ENCODE measurements at places on chromosomes 12 and 14.

- DNase-seq, result no peak
These were observed 11.4 kb downstream of the AKT1 start for GRCh38 chr14:104784218-104784568.

GRCh38 chr14:27688841-27689444 lies 1077.6 kb upstream of the FOXG1 start:
- DNase-seq, result no peak

- DNase-seq, result peak; percentile 9
These were observed 56.3 kb downstream of the PLXNC1 start for GRCh38 chr12:94204499-94205247.

DNA sequence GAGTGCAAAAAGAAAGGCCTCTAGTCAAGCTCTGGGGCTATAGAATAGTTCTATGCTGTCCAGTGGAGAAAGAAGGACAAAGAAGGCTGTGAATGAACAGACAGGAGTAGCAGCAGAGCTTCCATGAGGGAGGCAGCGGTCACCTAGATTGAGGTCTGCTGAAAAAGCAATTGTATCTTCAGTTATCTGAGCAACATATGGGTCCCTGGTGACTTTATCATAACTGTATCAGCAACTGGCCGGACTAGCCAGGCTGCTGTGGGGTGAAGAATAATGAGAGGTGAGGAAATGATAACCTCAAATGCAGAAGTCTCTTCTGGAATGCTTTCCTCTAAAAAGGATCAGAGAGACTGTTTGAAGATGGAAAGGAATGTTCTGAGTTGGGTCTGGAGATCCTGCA lies 971.3 kb upstream of the TMEM132C start:
- DNase-seq, result no peak

- no peak for DNase-seq
These were observed 26.5 kb upstream of the CORO1C start for GRCh38 chr12:108757856-108758255.

DNA sequence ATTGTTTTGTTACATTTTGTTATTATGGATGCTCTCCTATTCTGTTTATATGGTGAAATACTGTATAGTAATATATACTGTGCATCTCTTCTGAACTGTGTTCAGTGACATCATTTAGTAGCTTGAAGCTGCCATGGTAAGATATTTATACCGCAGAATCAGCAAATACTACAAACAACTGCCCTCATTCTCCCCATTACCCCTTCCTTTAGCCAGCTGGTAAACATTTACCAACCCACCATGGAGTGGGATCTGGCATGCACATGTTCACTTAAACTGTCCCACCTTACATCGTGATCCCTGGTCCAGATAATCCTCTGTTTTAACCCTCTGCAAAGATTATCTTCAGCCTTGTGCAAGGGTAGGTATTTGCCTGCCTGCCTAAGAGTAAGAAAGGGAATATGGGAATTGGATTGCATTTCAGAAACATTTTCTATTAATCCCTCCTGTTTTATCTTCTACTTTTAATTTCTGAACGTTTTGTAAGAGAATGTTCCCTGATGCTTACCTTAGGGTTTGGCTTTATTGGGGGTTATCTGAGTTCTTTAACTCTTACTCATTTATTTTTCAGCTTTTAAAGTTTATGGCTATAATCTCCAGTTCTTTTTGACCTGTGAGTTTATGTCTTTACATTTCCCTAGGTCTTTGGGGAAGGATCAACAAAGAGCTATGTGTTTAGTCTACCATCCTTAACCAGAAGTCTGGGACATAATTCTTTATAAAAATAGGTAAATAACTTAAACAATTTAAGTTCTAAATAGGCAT lies 46.5 kb downstream of the FBXO34 start:
- no peak for DNase-seq

- DNase-seq, result no peak
These were observed 30.7 kb downstream of the NOC4L start for GRCh38 chr12:132174839-132175490.

DNA sequence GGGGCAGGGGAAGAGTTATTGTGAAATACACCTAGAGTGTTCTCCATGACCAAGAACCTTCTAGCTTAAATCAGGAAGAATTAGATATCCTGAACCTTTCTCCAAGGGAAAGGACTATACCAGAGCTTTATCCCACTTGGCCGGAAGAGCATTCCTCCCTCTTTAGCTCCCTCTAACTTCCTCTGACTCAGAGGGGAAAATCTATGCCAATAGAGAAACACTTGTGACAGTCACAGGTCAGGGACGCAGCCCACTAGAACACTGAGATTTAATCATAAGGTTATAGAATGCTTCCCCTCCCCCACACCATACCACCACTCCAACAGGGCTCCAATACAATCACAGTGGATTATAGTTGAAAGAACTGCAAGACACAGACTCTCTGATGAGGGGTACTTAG lies 55.4 kb upstream of the RFX4 start:
- no peak for DNase-seq

DNA sequence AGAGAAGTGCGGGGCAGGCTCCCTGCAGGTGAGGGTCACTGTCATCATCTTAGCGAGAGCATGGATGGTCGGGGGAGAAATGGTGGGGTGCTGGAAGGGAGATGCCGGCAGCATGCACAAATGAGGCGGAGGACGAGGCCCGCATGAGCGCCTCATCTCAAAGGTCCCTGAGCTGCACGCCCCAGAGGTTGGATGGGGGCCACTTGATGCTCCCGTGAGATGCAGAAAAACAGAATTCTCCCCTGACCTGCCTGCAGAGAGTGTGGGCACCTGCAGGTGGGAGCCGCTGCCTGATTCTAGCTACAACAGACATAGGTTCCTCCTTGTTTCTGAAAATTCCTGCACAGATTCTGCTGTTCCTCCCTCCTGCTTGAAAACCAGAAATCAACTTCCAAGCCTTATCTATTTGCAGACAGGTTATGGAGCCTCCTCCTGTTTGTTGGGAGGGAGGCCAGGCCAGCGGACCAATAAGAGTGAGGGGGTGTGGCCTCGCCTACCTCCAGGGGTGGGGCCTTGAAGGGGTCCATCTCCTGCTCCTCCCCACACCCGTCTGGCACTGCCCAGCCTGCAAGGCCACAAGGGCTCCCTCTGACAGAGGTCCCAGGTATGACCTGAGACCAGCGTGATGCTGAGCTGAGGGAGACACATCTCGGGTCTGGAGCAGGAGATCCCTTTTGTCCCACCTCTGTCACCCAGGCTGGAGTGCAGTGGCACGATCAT lies 67.2 kb downstream of the KDM2B start:
- no peak for DNase-seq

- no peak for DNase-seq
These were observed 30.5 kb downstream of the PPP2R5C start for GRCh38 chr14:101791919-101792572.

- no peak for DNase-seq
These were observed 95.0 kb downstream of the SYT1 start for GRCh38 chr12:78959556-78959955.

- DNase-seq, result no peak
These were observed 37.0 kb upstream of the HECTD1 start for GRCh38 chr14:31244626-31245025.

DNA sequence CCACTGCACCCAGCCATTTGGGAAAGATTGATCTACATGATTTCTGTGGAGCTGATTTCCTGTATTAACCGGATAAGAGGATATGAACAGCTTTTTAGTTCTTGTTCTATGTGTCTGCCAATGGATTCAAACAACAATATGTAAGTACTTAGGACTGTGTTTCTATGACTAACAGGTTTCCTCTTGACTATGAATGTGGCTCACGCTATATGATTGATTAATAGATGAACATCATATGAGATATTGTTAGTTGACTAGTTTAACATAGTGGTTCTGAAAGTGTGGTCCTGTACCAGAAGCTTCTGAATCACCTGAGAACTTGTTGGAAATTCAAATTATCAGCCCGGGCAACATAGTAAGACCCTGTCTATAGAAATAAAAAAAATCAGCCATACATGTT lies 12.8 kb upstream of the CSRP2 start:
- DNase-seq, result no peak

GRCh38 chr14:34067587-34067986 lies 116.7 kb upstream of the EGLN3 start:
- no peak for DNase-seq

DNA sequence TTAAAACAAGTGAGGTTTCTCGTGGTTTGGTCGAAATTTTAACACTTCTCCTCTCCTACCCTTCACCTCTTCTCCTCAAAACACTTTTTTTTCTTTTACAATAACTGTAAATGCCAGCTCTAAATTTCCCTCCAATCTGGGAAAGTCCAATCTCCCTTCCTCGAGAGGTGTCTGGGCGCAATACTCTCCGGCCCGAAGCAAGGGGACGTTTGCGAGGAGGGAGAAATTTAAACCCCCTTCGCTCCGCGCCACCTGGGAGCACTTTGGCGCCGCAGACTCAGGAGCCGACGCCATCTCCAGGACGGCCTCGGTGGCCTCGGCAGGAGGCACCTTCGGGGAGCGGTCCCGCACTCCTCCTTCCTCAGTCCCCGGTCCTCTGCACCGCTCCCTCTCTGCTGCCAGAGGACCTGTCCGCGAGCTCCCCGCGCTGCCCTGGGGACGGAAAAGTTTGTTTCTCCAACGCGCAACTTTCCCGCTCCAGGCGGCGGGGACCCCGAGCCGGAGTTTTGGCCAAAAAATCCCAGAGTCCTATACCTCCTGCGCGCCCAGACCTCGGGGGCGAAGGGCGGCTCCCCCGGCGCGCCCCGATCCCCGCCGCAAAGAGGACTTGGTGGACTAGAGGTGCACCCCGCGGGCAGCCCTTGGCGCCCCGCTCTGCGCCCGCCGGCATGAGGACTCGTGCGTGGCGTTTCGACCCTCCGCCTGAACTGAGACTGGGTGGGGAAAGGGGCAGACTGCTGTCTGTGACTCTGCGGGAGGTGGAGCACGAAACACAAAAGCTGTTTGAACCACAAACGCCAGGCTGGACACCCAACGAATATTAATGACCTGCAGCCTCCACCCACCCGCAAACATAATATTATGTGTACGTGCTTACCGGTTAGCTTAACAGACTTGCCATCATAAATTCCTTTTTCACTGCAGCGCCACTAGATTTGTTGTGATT lies 95.2 kb upstream of the HMGA2 start:
- DNase-seq, result no peak

- no peak for DNase-seq
These were observed 60.4 kb upstream of the MANSC4 start for GRCh38 chr12:27840229-27840999.

DNA sequence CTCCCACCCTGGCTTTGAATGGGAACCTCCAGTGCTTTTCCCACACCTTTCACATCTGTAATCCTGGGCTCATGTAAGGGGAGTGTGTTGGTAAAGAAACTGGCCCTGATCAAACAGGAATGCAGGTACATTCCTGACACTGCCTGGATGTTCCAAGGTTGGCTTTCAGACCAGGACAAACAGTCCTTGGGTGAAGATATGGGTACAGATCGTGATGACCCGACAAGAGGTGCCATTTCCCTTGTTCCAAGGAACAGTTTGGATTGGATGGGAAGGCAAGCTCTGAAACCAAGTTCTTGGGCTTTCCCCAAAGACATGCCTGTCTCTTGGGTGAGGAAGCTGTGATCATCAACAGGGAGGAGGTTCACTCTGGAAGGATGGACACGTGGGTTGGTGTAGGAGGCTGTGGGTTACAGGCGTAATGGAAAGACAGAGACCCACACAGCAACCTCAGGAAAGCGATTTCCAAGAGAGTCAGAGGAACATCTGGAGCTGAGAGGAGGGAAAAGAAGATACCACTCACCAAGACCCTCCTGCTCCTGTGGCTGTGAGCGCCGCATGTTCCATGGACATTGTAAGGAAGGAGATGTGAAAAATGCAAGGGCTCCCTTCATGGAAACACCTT lies 26.4 kb downstream of the VDR start:
- DNase-seq, result no peak

DNA sequence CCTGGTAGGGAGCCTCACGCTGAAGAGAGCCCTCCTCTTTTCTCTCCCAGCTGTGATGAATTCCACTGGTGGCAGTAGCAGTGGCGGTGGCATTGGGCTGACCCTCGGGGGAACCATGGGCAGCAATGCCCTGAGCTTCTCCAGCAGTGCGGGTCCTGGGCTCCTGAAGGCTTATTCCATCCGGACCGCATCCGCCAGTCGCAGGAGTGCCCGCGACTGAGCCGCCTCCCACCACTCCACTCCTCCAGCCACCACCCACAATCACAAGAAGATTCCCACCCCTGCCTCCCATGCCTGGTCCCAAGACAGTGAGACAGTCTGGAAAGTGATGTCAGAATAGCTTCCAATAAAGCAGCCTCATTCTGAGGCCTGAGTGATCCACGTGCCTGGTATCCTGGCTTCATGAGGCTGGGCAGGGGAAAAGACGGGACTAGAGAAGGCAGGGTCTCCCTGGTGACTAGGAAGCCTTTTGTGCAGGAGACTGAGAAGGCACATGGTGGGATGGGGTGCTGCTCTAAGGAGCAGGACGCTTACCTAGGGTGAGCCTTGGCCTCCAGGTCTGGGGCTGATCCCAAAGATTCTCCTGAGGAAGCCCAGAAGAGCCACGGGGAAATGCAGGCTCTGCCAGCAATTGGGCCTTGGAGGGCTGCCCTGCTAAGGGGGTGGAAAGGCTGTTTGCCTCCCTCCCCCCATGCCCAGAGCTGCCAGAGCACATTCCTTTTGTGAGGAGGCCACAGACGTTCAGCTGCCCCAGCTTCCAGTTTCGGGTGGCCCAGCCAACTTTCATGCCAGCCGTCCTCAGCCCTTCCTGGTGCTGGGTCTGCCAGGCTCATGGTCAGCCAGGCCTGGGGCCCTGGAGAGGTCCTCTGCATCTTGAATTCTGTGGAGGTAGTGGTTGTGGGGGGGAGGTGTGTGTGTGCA lies 15.8 kb downstream of the KRT7 start:
- no peak for DNase-seq

DNA sequence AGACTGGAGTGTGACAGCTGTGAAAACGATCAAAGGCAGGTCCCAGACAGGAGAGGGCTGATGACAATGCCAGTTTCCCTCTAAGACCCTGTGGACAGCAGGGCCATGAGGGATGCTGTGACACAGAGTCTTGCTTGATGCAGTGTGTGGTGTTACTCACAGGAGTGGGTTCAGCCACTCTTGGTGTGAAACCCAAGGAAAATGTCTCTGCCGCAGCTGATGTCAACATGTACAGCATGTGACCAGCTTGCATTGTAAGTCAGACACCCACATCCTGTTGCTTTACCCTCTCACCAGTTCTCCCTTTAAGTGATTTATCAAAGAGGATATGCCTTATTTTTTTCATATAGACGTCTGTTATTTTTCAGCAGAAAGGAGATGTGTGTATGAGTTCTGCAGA lies 268.6 kb downstream of the BTG1 start:
- peak; percentile 83 for DNase-seq

DNA sequence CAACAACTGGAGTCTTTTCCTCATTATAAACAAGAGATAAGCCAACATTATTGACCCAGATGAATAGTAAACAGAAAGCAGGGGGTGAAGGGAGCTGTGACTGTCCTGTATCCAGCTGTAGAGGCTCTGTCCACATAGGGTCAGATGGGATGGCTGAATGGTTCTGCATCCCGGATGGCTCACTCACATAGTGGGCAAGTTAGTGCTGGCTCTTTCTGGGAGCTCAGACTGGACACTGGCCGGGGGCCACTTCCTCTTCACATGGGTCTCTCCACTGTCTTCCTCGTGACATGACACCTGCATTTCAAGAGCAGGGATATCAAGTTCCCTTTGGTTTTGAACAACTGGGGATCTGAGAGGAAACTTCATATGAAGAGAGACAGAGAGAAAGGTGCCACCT lies 969.6 kb upstream of the TMEM132C start:
- DNase-seq, result no peak

- DNase-seq, result peak; percentile 50
These were observed 158.6 kb upstream of the CCND2 start for GRCh38 chr12:4114986-4115385.

Data from CD4-positive, alpha-beta T cell (primary cell).